ENCODE measurements at places on chromosomes 6 and 20. TPM values are rescaled to one million over a fixed set of nuclear protein-coding genes. Genes with fewer than 3 reads are reported as not detected.
A peak's percentile ranks its signal among the peaks of the same experiment; 100 is the strongest.

GJA1 gene
- not detected for total RNA-seq

DNA sequence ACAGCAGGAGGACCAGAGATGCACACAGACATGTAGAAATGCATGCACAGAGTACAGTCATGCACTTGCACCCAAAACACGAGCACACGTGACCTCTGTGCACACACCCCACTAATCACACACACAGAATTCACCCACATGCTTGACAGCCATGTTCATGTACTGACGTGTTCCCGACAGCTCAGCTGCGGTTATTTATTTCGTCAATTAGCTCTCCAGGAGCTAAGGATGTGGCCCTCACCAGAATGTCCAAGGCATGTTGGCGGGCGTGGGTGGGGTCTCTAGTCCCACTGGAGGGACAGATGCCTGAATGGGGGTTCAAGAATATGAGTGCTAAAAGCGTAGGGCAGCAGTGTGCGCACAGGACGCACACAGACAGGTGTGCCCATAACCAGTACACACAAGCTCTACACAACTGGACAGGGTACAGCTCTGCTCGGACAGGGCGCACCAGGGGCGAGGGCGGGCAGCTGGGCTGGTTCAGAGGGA lies 571 bp upstream of the PRPF6 start:
- peak overlapping the region; percentile 95 for H3K27ac ChIP-seq
- H3K4me3 ChIP-seq = peak overlapping the region; percentile 87
- H3K27me3 ChIP-seq = no peaks in the 10 kb centered on the region
- H3K36me3 ChIP-seq = peaks cover 34% of the 10 kb centered on the region

DNA sequence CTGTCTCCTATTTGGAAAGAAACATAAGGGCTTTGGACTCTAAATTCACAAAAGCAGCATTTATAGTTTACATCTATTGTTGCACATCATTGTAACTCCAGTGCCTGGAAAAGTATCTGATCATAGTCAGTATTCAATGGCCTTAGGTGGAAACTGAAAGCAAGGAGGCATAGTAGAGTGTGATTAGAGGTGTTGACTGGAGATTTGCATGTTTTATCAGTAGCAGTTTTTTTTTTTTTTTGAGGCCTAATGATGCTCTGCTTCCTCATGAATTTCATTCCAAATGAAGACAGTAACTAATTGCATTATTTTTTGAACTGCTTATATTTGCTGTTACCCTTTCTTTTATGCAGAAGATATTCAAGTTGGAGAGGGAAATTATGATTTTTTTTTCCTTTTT lies 213.2 kb upstream of the FLRT3 start:
- no peaks in the 10 kb centered on the region for H3K4me1 ChIP-seq
- no peak overlapping the region for H3K27ac ChIP-seq
- no peaks in the 10 kb centered on the region for H3K36me3 ChIP-seq
- no peak for DNase-seq
- H3K27me3 ChIP-seq = no peaks in the 10 kb centered on the region
- no peak overlapping the region for H3K4me3 ChIP-seq

CST4 gene
- not detected for total RNA-seq

Measured in activated CD8-positive, alpha-beta T cell treated with anti-CD3 and anti-CD28 coated beads, Interleukin-2, amount 10 ng/mL, durations not matched to agents 7 days and 5 days (primary cell).